Lower leg skin (tissue), 4 donors: ENCODE measurements at places on chromosomes 1 and 21. TPM values are rescaled to one million over a fixed set of nuclear protein-coding genes. Genes with fewer than 3 reads are reported as not detected.
A peak's percentile ranks its signal among the peaks of the same experiment; 100 is the strongest.

Gene S100B
- 5.4 TPM for total RNA-seq

Gene UBL4B
- not detected for total RNA-seq

Gene TRABD2B
- 1.9 TPM for total RNA-seq

Gene KCNJ6
- not detected for total RNA-seq

Gene RGSL1
- not detected for total RNA-seq

Gene SPRR2G
- total RNA-seq: 124 TPM

Gene TTC22
- total RNA-seq: 49.1 TPM

Gene B3GALT5
- total RNA-seq: 6.6 TPM

DNA sequence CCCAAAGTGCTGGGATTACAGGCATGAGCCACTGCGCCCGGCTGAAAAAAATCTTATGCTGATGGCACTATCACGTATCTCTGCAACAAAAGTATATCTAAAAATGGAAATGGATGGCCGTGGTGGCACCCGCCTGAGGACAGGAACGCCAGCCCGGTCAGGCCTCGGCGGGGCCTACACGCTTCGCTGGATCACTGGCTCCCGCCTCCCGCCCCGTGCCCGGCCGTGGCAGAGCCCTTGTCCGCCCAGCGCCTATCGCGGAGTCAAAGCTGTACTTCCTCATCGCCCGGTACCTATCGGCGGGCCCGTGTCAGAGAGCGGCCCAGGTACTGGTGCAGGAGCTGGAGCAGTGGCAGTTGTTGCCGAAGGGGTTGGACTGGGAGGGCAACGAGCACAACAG is 28.8 kb upstream of the PDPN start:
- DNase-seq: peak; percentile 81

DNA sequence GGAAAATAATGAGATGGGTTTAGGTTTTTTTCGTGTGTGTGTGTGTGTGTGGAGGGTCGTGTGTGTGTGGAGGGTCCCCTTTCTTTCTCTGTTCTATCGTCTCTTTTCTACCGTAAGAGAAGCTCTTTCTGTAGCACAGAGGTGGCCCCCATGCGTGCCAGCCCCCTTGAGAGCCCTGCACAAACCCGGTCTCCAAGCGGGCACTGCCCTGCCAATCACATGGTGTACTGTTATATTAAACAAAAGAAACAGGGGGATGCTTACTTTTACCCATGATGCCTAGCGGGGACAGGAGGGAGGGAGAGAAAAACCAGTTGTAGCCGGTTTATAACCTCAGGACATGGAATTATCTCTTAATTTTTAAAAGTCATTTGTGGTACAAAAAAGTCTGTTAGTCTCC is 41.0 kb downstream of the GATAD2B start:
- no peak for DNase-seq

- no peak for DNase-seq
These were observed 149.9 kb downstream of the ZP4 start for GRCh38 chr1:237740846-237741245.

DNA sequence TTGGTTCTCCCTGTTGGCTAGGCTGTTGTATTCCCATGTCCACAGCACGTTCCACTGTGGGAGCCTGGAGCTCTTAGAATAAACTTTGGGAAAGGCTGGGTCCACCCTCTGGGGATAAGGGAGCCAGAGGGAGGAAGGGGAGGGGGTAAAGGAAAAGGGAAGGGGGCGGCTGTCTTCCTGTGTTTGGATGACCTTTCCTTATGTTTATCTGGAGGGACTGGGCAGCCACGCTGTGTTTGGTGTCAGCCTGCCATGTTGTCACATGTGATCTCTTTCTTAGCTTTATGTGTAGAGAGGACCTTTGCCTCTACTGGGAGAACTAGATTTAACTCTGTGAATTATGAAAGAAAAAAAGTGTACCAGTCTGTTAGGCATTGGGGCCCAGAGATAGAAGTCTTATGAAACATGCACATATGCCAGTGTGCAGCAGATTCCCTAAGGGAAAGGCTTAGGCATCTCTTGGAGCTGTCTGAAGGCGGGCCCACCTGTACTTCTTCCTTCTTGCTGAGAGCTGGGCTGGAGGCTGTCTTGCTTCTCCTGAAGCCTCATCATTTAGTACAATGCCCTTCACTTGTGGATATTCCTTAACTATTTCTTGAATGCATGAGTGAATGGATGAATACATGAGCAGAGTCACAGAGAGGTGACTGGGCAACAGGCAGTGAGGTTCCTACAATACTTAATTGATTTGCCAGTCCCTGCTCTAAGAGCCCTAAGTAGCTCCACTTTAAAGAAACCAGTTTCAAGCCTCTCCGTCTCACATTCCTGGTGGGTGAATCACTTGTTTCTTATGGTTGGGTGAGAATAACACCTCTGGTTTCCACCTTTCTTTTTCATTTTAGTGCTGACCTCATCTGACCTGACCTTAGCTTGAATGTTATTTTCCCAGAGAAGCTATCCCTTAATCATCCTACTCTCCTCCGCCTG is 62.5 kb upstream of the ARHGAP29 start:
- DNase-seq: no peak

DNA sequence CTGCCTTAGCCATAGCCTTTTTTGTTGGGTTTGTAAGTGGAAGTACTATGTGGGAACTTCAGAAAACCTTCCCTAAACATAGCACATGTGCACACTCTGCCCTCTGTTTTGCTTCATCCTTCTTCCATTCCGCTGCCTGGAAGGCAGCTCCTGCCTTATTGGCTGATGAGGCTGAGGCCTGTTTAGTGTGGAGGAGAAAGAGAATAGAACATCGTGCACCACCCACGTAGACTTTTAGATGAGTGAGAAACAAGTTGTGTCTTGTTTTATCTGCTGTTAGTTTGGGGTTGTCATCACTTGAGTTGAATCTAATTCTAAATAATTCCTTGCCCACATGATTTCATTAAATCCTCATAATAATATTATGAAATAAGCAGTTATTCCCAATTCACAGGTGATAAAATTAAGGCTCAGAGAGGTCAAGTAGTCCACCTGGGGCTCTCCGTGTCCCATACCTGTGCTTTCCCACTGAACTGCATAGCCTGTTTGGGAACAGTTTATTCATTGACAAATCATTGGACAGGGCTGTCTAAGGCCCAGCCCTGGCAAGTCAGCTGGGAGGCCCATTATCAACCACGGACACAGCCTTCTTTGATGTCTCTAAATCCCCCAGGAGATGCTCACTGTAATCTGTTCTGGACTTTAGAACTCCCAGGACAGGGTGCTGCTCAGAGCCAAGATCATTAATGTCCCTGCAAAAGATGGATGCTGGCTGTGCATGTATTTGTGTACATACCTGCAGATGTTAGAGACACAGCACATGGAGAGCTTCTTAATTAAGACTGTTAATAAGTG is 93.0 kb downstream of the ABCA4 start:
- DNase-seq: no peak

DNA sequence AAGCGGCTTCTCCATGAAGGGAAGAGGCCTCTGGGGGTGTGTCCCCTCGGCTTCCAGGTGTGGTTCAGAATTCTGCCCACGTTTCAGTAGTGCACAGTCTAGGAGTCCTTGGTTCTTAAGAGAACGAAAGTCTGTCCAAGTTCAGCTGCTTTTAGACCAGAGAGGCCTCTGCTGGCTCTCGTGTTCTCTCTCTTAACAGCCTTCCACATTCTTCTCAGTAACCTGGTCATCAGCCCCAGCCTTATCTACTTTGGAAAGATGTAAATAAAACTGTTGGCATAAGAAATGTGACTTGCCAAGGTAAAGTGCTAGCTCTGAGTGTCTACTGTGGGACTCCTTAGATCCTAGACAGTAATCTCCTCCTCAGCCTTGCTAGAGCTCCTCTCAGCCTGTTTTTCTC is 15.3 kb upstream of the STUM start:
- no peak for DNase-seq

- DNase-seq: no peak
These were observed 90.2 kb downstream of the DMRTA2 start for GRCh38 chr1:50332941-50333594.

- no peak for DNase-seq
These were observed 122.0 kb downstream of the CLIC6 start for GRCh38 chr21:34790834-34791233.

- DNase-seq: no peak
These were observed 19.4 kb downstream of the ENO1 start for GRCh38 chr1:8858888-8859706.

DNA sequence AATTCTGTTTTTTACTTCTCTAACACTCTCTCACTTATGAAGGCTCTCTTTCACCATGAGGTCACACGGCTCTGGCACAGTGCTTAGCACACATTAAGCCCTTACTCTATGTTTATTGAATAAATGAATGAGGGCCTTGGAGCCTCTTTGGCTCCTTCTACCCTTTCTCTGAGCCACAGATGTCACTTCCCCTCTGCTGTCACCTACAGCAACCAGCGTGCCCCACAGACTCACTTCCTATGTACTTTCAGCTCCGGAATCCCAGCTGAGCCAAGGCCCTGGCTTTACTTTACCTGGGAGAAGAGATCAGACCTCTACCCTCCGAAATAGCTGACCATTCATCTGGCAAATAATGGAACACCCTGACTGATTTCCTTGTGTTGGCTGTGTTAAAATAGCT is 53.7 kb upstream of the HMCN1 start:
- no peak for DNase-seq

DNA sequence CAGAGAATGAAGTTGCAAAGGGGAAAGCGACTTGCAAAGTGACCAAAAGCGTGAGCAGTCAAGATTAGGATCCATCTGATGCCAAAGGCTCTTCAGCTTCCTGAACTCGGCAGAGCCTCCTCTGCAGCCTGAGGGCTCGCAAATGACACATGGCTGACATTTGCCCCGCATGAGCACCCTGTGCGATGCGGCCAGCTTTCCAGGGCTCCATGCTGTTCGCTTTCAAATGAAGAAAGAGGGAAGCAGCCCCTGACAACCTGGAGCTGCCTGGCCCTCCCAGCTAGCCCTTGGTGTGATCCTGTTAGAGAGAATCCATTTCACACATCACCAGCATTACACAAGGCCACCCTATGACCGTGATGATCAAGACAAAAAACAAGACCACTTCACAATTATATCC is 20.2 kb upstream of the FAM131C start:
- DNase-seq: no peak
